Renal pelvis (tissue), 12 donors: ENCODE measurements at places on chromosomes 11 and 22.

GRCh38 chr11:72789493-72790131, 4.2 kb downstream of the STARD10 start:
- DNase-seq, result no peak

DNA sequence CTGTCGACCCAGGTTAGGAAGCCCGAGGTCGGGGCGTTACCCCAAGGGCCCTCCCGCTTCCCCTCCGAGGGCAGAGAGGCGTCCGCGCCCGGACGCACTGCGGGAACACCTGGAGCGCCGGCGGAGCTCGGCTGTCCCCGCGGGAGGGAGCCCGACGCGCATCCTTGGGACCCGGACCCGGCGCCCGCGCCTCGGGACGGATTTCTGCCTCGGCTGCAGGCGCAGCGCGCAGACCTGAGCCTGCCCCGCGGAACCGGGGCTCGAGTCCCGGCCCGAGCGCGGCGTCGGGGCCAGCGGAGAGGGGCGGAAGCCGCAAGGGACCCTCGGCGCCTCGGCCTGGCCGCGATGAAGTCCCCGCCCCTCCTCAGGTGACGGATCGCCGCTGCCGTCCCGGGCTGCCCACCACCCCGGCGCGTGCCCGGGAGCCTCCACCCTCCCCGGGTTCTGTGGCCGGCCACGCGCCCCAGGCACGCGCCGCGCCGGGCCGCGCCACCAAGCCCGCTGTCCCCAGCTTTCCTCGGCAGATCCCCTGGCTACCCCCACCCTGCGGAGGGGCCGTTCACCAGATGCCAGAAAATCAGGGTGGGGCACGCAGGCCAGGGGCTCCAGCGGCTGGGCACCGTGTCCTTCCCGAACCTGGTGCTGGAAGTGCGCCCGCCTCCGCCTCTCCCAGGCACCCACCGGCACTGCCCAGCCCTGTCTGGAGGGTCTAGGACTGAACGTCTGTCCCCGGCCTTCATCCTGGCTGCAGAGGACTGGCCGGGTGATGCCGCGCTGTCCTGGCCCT, 410 bp downstream of the GLB1L3 start:
- DNase-seq, result no peak

GRCh38 chr22:49097171-49097925, 730.3 kb downstream of the BRD1 start:
- no peak for DNase-seq

- no peak for DNase-seq
Observed at GRCh38 chr22:47276450-47276820, 514.0 kb downstream of the TBC1D22A start.

- DNase-seq, result no peak
Observed at GRCh38 chr22:33975841-33976240, 55.6 kb upstream of the LARGE1 start.

- DNase-seq, result peak; percentile 37
Observed at GRCh38 chr11:57214098-57214417, 23.0 kb downstream of the APLNR start.

- DNase-seq, result peak; percentile 17
Observed at GRCh38 chr11:29119707-29120618, 896.9 kb downstream of the KCNA4 start.

- DNase-seq, result no peak
Observed at GRCh38 chr22:50169774-50170341, 673 bp upstream of the PANX2 start.

GRCh38 chr11:406796-407650, 7.8 kb downstream of the SIGIRR start:
- DNase-seq, result peak; percentile 53

DNA sequence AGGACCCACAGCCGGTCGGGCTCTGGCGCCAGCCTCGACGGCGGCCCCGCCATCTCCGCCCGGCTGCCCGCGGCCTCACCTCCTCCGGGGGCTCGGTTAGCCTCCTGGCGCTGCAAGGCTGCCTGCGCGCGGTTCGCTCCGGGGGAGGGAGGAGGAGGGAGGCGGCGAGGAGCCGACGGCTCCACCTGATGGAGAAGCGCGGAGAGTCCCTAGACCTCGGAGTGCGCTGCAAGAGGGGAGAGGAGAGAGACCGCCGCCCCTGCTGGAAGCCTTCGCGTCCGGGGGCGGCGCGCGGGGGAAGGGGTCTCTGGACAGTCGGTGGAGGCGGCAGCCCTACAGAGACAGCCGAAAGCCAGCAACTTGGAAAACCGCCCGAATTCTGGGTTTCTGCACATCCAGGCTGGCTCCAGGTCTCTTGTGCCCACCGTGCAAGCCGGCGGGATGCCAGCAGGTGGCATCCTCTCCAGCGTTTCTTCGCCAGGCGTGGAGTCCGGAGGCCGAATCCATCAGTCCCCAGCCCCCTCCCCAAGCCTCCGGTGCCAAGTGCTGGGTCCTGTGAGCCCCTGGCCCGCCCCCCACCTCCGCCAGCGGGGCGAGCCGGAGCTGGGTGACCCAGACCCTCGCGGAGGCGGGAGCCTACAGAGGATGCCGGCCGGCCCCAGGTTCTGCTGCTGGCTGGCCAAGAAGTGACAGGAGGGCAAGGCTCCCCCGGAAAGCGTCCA, 2.9 kb upstream of the KIRREL3 start:
- peak; percentile 64 for DNase-seq

DNA sequence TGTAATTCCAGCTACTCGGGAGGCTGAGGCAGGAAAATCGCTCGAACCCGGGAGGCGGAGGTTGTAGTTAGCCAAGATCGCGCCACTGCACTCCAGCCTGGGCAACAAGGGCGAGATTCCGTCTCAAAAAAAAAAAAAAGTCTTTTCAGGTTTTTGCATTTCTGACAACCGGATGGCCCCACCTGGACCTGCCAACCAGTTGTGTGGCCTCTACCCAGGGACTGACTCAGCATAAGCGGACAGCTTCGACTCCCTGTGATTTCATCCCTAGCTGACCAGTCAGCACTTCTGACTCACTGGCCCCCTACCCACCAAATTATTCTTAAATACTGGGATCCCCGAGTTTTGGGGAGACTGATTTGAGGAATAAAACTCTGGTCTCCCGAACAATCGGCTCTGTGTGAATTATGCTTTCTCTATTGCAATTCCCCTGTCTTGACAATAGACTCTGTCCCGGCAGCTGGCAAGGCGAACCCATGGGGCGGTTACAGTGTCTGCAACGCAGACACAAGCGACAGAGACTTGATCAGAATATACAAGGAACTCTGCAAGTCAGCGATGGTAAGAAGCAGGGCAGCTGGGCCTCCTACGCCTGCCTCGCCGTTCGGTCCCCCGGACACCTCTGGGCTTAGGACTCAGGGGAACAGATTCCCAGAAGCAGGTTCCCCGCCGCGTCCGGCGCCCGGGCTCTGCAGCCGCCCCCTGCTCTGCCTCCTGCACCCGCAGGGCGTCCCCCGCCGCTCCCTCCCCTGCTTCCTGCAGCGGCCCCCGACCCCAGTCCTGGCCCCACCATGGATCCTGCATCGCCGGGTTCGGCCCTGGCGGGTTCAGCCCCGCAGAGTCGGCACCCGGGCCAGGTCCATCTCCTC, 741 bp upstream of the TALDO1 start:
- DNase-seq, result no peak

- DNase-seq, result no peak
Observed at GRCh38 chr11:46337626-46338345, 9.5 kb upstream of the DGKZ start.

GRCh38 chr11:20243974-20244373, 83.7 kb upstream of the DBX1 start:
- no peak for DNase-seq

GRCh38 chr22:29621761-29622526, 18.5 kb downstream of the NF2 start:
- peak; percentile 57 for DNase-seq

GRCh38 chr11:114147375-114148012, 88.0 kb downstream of the ZBTB16 start:
- no peak for DNase-seq

GRCh38 chr11:102413497-102413896, 39.1 kb downstream of the TMEM123 start:
- DNase-seq, result no peak

DNA sequence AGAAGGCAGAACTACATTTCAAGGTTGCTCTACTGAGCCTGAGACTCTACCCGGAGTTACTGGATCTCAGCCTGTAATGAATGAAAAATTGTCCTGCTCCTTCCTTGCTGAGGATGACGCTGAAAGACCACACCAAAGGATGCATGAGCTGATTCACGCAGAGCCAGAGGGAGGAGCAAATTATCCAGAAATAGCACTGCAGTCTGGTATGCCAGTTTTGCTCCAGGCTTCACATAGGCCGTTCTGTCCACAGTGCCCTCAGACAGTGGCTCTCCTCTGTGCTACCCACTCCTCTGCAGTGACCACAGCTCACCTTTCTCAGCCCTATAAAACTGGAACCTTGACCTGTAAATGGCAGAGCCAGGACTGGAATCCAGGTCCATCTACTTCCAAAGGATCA, 79.3 kb upstream of the GALNT18 start:
- DNase-seq, result no peak

DNA sequence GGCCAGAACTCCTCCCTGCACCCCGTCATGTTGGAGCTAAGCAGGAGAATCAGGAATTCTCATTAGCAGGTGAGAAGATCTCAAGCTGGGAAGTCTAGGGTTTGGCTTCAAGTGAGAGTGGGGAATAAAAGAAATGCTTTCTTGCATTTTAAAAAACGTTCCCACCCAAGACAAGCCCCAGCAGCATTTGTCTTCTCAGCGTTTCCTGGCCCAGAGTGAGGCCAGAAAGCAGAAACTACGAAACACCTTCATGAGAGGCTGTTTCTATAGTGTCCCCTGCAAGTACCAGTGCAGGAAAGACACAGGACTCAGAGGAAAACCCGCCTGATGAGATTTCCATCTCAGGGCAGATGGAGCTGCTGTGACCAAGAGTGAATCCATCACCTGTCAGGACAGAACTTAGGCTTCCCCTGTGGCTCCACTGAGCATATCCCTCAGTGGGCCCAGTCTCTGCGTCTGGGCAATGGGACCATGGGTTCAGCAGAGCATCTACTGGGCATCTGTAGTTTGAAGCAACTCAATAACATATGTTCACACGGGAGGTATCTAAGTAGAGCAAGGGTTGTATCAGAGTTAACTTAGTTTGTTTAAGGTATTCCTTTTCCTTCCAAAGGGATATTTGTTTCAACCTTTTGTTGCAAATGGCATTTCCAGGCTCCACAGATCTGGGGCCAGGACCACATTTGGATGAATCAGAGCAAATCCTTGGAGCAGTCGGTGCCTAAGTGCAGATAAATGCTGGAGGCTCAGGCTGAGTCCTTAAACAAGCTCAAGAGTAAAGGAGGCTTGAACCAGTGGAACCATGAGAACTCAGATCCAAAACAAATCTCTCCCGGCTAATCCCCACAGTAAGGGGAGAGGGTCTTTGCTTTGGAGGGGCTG, 548.3 kb downstream of the MIAT start:
- DNase-seq, result no peak

GRCh38 chr11:2375964-2376551, 1.1 kb upstream of the CD81 start:
- DNase-seq, result no peak

GRCh38 chr11:106249617-106250239, 172.3 kb downstream of the AASDHPPT start:
- no peak for DNase-seq

DNA sequence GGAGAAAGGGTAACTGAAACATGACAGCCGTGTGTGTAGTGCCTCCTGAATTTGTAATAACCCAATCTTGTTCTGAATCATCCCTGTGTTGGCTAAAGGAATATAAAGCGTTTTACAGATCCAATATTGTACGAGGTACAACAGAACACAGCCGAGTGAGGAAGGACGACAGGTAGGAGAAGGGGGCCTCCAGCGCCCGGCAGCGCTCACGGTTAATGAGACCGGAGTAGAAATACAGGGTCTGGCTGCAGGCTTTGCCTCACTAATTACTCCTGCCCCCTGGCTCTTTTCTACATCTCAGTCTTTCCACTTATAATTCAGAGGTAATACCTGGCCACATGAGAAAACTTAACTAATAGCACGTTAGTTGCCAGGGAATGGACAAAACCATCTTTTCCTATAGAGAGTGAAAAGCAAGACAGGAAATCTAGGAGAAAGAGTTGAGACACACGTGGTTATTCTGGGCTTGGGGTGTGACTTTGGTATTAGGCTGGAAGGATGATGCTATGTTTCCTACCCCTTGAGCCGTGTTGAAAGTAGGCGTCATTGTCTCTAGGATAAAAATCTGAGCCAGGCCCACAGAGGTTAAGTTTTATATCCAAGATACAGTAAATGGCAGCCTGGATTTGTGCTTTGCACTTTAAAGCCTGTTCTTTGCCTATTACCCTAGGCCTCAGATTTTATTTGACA, 54.1 kb downstream of the GRIK4 start:
- DNase-seq, result no peak

GRCh38 chr22:31227186-31227585, 15.1 kb downstream of the LIMK2 start:
- no peak for DNase-seq

- DNase-seq, result no peak
Observed at GRCh38 chr11:128361451-128362020, 225.8 kb downstream of the ETS1 start.

GRCh38 chr11:12698048-12698447, 23.8 kb downstream of the TEAD1 start:
- no peak for DNase-seq

DNA sequence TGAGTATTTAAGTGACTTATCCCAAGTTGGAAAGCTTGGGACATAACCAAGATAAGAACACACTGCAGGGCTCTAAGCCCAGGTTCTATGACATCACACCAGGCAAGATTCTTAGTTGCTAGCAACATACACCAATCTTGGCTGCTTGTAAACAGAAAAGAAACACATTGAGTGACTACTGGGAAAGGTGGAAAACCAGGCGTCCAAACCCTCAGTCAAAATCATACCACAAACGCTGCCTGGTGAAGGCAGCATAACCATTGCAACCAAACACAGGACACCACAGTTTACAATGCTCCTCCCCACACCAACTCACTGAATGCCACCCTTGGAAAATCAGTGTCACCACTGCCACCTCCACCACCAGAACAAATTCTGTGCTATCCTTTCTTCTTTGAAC, 379.9 kb downstream of the TTC28 start:
- no peak for DNase-seq

GRCh38 chr11:65791719-65792213, 4.9 kb downstream of the OVOL1 start:
- DNase-seq, result no peak

DNA sequence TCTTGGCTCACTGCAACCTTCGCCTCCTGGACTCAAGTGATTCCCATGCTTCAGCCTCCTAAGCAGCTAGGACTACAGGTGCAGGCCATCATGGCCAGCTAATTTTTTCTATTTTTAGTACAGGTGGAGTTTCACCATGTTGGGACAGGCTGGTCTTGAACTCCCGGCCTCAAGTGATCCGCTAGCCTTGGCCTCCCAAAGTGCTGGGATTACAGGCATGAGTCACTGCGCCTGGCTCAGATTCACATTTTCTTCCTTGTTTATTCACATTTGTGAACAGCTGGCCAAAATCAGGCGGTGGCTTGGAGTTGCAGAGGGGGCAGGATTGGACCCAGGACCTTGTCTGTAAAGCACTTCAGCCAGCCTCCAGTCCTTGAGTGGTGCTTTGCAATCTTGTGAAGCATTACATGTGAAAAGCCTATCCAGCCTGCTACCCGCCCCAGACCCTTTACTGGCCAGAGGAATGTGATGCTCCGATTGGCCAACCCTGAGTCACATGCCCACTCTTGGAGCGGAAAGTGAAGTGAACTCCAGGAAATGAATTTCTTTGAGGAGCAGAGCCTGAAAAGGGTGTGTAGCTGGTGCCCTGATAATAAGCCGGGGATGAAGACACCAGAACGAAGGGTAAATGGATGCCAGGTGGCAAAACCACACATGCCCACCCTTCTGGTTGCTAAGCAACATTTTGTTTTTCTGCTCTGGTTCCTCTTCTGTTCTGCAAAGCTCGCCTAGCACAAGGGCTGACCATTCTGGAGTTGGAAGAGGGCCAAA, 62.6 kb upstream of the PTPRJ start:
- DNase-seq, result peak; percentile 75

GRCh38 chr11:128089962-128090361, 497.4 kb downstream of the ETS1 start:
- DNase-seq, result no peak
